ENCODE measurements at places on chromosomes 4 and X.

- no peak for DNase-seq
Observed at GRCh38 chr4:123505095-123506010, 108.8 kb downstream of the SPRY1 start.

DNA sequence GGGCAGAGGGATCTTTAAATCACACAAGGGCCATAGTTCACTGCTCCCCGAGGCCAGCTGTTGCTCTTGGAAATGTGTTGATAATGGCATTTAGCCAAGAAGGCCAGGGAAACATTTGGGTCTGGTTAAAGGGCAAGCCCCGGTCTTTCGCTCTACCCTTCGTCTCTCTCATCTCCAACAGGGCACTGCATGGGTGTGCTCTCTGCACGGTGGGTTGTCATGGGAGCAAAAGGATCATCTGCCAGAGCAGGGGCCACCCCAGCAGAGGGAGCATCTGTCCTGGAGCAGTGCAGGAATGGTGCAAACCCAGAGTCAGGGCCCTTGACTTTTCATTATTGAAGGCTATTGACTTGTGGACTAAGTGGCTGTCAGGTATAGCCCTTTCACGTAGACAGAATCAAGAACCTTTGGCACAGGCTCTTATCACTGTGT lies 22.7 kb upstream of the PGRMC2 start:
- no peak for DNase-seq

DNA sequence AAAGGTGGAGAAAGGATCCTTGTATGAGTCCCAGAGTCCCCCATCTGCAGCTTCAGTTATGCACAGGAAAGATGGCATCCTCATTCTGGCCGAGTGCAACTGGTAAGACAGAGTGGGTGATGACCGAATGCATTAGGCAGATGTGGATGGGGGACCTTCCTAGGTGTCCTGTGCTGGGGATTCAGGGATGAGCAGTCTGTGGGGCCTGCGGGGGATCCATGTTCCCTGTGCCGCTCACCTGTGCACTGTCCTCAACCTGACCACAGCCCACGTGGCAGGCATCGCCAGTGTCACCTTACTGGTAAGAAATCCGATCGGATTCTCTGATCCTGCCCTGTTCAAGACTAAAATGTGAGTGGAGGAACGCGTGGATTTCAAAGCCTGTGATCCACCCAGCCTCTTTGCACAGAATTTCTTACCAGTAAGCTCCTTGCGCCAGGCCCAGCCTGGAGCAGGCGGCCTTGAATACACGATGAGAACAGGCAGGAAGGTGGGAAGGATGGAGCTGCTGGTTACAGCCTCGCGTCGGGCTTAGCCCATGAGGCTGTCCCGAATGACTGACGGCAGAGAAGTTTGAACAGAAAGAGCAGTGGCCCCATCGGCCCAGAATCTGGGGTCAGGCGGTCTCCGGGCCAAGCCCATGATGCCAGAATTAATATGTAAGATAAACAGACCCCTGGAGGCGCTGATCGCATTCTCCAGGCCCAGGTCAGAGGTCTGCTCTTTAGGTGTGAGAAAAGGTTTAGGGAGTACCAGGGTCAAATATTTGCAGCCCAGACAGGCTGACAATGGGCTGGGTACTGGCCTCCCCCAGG lies 56.5 kb downstream of the CPZ start:
- DNase-seq: no peak

DNA sequence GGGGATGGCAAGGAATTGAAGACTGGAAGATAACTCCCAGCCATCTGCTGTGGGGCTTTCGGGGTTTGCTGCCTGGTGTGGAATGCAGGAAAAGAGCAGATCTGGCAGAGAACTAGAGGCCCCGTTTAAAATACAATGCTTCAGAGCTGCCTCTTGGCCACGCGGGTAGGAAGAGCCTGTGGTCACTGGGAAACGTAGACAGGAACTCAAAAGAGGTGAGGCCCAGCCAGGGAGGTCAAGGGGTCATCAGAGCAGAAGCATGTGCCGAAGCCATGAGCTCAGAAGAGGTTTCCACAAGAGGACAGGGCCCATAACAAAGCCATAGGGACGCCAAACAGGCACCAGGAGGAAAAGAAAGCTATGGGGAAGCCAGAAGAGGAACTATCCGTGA lies 14.5 kb upstream of the STS start:
- no peak for DNase-seq

DNA sequence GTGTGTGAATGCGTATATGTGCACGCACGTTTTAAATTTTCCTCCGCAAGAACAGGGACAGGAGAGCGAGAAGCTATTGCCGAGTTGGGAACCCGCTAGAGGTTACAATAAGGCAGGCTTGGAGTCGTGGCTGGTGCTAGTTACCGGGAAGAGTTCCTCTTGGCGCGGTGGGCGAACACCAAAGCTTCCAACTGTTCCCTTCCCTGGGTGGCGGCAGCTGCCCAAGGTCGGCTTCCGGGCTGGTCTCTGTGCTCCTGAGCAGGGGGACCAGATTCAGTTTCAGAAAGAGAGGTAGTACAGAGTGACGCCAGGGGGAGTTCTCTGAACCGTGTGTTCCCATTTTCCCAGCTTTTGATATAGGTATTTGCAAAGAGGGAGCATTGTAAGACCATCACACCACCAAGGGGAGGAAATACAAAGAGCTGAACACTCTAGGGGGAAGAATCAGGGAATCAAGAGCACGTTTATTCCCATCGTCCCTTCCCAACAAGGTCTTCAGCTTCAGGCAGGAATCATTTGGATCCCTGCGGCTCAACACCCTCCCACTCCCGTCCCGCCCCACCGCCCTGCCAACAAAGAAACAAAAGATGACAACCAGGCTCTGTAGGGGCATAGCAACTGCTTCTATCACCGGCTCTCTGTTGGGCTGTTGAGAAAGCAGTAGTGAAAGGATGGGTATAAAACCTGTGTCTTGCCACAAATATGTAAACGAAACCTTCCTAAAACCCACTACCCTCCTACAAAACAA lies 113.6 kb upstream of the TEX13C start:
- DNase-seq: no peak

DNA sequence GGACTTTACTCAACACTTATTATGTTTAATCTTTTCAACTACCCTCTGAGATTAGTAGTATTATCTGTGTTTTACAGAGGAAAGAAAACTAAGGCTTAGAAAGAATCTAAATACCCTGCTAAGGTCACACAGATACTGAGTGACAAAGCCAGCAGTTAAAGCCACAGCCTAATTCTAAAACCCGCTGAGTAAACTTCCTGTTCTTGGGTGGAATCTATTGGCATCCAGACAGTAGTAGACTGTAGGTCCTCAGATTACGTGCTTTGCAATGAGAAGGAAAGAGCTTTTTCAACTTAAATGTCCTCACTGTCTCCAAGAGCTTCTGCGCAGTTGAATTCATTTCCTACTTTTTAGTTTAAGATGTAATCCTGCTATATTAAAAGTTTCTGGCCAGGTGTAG lies 126.0 kb downstream of the TENM3 start:
- DNase-seq: no peak

DNA sequence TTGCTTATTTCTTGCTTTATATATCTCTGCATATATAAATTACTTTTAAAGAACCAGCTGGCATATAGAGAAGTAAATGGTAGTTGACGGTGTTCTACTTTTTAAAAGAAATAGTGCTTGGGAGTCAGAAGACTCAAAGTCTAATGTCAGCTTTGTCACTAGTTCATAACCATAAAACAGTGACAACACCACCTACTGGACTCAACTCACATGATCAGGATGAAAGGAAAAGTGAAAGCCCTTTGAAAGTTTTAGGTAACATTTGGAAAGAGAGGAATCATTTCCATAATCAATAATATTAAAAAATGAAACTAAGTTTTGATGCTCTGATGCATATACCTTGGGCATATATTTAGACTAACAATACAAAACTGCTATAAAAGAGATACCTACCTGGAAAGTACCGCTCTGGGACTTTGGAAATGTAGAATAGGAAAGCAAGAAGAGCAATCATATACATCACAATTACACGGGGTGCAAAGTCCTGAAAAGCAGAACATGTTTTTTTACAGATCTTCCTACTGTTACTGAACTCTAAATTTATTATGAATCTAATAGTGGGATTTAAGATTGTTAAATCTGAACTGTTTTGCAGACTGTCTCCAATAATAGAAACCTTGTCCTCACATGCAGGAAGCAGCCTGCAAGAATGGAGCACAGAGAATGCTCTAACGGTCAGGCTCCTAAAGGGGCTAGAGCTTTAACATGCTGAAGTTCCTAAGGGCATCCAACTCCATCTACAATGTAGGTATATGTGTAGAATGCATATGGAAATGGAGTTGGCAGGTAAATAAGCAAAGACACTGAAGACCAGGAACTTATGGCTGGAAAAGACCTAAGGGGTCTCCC lies 15.6 kb downstream of the PAQR3 start:
- DNase-seq: no peak

GRCh38 chrX:138946926-138947325 lies 235.4 kb upstream of the FGF13 start:
- DNase-seq: no peak

DNA sequence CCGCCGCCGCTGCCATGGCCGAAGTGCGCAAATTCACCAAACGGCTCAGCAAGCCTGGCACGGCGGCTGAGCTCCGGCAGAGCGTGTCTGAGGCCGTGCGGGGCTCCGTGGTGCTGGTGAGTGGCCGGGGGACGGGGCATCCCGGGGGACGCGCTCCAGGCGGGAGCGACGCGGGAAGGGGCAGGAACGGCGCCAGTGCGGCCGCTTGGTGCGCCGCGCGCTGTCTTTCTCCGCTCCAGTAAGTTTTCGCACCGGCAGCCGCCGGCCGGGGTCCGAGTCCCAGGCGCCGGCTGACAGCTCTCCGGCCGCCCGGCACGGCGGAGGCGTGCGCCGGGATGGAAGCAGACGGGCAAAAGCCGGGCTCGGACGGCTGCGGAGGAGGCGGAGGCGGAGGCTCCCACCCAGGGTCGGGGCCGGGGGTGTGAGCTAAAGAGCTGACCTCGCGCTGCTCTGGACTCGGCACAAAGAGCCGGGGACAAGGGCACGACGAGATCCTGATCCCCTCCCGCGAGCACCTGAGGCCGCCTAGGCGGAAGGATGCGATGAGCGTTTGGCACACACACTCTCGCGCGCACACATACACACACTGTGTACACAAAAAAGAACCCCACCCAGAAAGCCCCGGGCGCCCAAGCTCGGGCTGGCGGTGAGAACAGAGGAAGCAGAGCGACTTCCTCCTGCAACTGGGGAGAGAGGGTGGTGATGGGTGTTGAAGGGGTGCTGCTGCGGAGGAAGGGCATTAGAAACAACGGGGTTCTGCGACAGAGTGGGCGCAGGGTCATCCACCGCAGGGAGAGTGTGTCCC lies 545 bp downstream of the DOCK11 start:
- DNase-seq: no peak

All from cortex of kidney (tissue), 1 donor.